ENCODE measurements at places on chromosomes 4 and X.

DNA sequence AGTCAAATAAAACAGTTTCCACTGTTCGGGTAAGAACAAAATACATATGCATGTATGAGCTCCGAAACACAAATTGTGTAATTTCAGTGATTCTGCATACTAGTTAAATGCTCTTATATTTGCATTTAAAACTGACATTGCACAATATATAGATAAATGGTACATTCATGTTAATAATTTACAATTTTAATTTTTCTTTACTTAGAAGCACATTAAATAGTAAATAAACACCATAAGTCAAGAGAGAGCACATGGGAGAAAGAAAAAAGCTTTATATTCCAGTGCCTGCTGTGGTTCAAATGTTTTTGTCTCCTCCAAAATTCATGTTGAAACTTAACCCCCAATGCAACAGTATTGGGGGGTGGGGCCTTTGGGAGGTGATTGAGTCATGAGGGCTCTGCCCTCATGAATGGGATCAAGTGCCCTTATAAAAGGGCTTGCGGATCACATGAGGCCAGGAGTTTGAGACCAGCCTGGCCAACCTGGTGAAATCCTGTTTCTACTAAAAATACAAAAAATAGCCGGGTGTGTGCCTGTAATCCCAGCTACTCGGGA, 322.9 kb downstream of the BCOR start:
- DNase-seq, result no peak

DNA sequence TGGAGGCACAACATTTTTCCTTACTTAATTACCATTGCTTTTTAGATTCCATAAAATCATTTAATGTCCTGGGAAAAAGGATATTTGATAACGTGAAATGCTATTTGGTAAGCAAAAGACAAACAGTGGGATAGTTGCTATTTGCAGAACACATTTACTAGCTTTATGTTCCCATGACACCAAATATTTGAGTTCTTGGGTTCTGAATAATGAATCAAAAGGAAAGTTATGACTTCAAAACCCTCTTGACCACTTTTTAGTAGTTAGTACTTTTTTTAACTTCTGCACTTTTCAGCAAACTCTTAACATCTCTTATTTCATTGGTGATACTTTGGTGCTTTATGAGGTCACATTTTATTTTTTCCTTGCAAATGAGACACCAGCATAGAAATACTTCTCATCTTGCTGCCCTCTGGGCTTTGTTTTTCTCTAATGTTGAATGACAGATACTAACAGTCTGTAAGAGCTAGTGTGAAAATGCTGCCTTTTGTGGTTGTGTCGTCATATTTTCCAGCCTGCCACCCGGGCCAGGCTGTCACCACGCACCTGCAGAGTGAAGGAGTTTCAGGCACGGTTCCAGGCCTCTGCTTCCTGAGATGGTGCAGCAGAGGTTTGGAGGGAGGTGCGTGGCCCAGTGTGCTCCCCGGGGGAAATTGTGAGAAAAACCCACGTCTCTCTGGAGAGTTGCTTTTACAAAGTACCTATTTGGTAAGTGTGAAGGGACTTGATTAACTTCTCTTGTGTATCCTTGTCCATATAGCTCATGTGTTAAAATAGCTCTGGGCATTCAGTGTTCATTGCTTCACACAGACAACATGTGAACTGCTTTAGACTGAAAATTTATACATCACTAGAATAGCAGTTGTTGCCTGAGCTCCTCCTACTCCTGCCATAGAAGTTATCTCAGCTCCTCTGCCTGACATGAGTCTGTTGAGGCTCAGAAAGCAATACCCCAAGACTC, 34.7 kb downstream of the MSL3 start:
- peak; percentile 41 for DNase-seq

DNA sequence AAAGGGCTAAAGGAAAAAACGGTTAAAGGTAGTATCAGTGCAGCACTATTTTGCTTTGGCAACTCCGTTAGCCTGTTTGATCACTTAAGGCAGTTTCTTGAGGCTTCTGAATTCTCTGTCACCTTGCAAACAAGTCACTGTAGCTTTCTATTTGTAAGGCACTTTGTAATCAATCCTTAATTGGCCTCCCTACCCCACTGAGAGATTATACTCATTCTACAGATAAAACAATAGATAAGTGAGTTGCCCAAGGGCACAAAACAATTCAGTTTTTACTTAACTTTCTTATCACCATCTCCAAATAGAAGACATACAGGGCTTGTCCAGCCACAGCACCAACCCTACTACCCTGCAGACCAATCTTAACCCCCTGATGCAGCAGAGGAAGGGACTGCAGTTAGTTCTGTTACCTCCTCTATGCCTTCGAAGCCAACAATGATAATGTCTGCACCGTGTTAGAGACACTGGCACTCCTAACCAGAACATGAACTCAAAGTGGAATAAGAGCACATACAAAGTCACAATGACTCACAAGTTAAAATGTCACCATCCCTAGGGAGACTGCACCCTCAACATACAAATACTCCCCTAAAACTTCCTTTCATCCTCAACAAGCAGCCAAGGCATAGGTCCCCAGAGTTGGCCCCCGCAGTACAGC, 1.7 kb downstream of the TMEM185A start:
- DNase-seq, result no peak

DNA sequence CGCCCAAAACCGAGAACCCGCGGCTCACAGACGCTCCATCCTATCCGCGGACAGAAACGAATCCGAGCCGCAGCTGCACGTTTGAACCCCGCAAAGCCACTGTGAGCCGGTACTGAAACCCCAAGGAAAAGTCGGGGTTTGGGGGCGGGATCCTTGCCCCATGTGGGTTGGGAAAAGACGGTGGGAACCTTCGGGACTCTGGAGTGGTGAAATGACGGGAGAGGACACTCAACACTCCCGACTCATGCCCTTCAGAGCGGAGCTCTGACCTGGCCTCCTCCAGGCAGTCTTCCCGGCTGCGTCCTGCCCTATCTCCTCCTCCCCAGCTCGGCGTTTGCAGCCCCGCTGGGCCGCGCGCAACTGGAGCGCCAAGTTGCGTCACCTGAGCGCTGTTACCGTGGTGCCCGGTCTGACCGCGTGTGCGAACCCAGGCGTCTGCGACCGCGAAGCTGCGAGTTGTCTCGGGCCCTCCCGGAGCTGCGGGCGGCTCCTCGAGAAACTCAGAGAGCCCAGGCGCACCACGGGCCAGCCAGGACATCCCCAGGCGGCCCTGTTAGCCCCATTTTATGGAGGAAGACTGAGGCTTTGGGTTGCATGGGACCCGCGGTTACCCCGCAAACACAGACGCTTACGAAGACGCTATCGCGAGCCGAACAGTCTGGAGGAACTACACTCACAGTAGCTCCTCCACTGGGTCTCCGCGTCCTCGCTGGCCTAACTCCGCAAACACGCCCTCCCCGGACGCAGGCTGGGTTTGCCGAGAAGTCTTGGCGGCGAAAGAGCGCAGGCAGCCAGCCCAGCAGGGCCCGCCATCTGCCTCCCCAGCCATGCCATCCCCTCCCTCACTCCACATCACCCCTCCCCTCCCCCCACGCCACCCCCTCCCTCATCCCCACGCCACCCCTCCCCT, 20.3 kb upstream of the HMX1 start:
- no peak for DNase-seq

DNA sequence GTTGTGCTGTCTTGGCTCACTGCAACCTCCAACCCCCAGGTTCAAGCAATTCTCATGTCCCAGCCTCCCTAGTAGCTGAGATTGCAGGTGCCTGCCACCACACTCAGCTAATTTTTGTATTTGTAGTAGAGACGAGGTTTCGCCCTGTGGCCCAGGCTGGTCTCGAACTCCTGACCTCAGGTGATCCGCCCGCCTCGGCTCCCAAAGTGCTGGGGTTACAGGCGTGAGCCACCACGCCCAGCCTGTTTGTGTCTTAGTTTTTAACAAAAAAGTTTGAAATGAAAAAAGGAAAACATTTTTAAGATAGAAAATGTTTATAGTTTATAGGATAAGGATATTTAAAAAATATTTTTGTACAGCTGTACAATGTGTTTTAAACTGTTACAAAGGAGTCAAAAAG, 62.4 kb downstream of the CAPN6 start:
- DNase-seq, result no peak

- no peak for DNase-seq
Observed at GRCh38 chrX:51281758-51282318, 50.8 kb upstream of the NUDT10 start.

GRCh38 chr4:143701365-143701764, 890 bp upstream of the FREM3 start:
- DNase-seq, result no peak

DNA sequence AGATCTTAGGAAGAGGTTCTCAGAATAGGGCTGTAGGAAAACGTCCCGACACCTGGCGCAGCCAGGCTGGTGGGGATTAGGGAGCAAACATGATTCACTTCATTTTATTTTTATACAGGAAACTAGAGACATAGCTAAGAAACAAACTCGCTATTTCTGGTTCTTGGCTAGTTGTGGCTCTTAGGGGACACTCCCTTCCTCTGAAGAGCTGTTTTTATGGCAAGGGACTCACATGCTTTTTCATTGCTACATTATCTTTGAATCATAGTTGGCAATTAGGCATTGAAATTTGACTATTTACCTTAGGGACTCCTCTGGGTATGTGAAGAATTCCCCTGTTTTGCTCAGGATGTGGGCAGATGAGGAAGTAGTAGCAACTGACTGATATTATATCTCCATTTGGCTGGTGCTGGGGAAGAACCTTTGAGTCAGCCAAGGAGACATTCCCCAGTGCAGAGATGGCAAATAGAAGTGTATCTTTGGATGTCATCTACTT, 174.5 kb downstream of the SMIM20 start:
- DNase-seq, result peak; percentile 25

DNA sequence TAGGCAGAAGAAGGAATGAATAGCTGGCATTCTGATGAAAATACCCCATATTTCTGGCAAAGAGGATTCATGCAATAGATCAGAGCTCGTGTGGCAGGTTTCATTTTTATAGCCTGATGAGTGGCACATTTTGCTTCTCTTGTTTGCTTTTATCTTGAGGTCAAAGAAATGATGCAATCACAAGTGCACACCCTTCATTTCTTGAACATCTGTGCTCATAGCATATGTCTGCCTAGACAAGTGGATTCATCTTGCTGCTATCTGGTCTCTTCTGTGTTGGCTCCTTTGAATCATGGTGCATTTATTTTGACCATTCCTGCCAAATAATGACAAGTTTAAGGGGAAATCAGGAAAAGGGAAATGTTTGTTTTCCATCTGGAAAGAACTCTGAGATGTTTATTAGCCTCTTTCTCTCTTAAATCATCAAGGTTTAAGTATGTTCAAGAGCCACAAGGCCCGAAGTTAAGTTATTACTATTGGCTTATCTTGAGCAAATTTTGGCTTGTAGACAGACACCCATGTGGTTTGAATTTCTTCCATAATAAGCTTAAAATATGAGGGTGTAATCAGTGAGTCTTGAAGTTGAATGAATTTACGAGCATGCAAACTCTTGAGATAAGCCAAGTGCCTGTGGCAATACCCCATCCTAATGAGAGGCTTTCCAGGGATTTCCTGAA, 59.3 kb upstream of the HS3ST1 start:
- DNase-seq, result no peak

- no peak for DNase-seq
Observed at GRCh38 chr4:2257361-2258081, 4.4 kb downstream of the MXD4 start.

- no peak for DNase-seq
Observed at GRCh38 chr4:5066101-5066500, 14.8 kb downstream of the STK32B start.

- DNase-seq, result no peak
Observed at GRCh38 chr4:158801066-158801465, 32.2 kb downstream of the FNIP2 start.

DNA sequence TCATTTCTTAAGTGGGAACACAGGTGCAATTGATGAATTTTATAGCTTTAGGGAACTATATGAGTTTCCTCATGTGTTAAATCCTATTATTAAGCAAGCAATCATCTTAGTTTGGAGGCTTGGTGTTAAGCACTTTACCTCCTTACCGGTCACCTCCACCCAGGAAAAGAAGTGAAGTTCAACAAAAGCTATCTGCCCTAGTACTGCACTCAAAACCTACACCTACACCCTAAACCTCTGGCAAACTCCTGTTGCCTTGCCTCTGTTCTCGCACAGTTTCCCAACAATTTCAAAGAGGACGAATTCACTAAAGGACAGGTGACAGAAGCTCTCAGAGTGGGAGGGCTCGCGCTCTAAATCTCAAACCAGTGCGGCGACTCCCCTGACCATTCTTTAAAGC, 85.7 kb upstream of the TENT5D start:
- no peak for DNase-seq

DNA sequence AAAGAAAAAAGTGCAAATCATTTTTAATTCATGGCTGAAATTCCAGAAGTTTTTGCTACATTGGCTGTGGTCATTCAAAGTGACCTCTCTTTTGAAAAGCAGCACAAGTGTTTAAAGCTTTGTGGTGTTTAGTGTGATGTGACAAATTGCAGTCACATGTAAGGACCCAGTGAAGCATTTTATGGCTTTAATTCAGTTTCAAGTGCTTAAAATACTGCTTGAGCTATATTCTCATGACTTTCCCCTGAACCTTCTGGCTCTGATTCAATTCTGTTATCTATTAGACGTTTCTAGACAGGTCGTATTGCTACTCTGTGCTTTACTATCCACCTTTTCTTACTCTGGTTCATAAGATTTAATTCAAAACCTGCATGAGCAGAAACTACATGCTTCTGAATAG, 105.8 kb downstream of the FAT4 start:
- no peak for DNase-seq

GRCh38 chr4:17232566-17233253, 279.2 kb downstream of the QDPR start:
- no peak for DNase-seq

- no peak for DNase-seq
Observed at GRCh38 chrX:39327705-39328104, 526.4 kb downstream of the MID1IP1 start.

All from GM20000 (cell line).